Colonic mucosa (tissue), 4 donors: ENCODE measurements at places on chromosomes 4 and X. TPM values are rescaled to one million over a fixed set of nuclear protein-coding genes. Genes with fewer than 3 reads are reported as not detected.

Gene TMEM156
- total RNA-seq, result not detected

GRCh38 chr4:23889391-23889790 lies 456 bp downstream of the PPARGC1A start:
- no peaks in the 10 kb centered on the region for H3K27me3 ChIP-seq
- peak overlapping the region; percentile 69 for H3K27ac ChIP-seq
- no peaks in the 10 kb centered on the region for H3K4me1 ChIP-seq
- peak overlapping the region; percentile 49 for H3K4me3 ChIP-seq
- DNase-seq, result no peak

GRCh38 chr4:83281307-83281706 lies 3.3 kb downstream of the COQ2 start:
- no peaks in the 10 kb centered on the region for H3K27me3 ChIP-seq
- no peaks in the 10 kb centered on the region for H3K36me3 ChIP-seq
- H3K4me3 ChIP-seq, result no peak overlapping the region
- DNase-seq, result no peak

GRCh38 chr4:189177130-189177529 lies 763.5 kb upstream of the FRG1 start:
- no peak overlapping the region for H3K4me3 ChIP-seq
- no peaks in the 10 kb centered on the region for H3K27me3 ChIP-seq
- H3K4me1 ChIP-seq, result no peaks in the 10 kb centered on the region
- DNase-seq, result no peak
- no peak overlapping the region for H3K27ac ChIP-seq

Gene GALNTL6
- 0.19 TPM for total RNA-seq

GRCh38 chr4:88613417-88613875 lies 21.2 kb downstream of the HERC3 start:
- no peaks in the 10 kb centered on the region for H3K27me3 ChIP-seq
- H3K4me1 ChIP-seq, result peaks cover 8% of the 10 kb centered on the region
- H3K36me3 ChIP-seq, result no peaks in the 10 kb centered on the region
- DNase-seq, result no peak

- no peak overlapping the region for H3K27ac ChIP-seq
- no peak overlapping the region for H3K4me3 ChIP-seq
- peaks cover 12% of the 10 kb centered on the region for H3K4me1 ChIP-seq
- no peaks in the 10 kb centered on the region for H3K27me3 ChIP-seq
These were observed 5.9 kb downstream of the SH3D19 start for GRCh38 chr4:151319490-151319889.

DNA sequence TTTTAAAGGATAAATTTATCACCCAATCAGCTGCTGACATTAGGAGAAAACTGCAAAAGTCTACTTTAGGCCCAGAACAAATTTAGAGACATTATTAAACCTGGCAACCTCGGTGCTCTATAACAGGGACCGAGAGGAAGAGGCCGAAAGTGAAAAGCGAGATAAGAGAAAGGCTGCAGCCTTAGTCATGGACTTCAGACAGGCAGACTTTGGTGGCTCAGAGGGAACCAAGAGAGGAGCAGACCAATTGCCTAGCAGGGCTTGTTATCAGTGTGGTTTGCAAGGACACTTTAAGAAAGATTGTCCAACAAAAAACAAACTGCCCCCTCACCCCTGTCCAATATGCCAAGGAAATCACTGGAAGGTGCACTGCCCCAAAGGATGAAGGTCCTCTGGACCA lies 12.8 kb upstream of the UGT2B10 start:
- H3K4me1 ChIP-seq, result no peaks in the 10 kb centered on the region
- no peaks in the 10 kb centered on the region for H3K36me3 ChIP-seq
- no peak overlapping the region for H3K27ac ChIP-seq
- H3K27me3 ChIP-seq, result no peaks in the 10 kb centered on the region

DNA sequence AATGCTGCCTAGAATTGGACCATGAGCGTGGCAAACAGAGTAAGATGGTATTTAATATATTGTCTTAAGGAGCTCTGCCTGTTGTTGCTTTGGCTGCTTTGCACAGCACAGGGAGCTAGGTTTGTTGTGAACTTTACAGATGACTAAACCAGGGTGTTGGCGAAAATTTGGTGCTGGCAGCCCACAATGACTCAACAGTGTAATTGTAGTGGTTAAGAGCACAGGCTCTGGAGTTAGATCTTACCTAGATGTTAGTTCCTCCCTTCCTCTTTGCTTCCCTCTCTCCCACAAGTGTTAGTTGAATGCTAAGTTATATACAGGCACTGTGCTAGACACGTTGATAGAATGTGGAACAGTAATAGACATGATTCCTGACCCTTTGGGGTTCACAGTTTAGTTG lies 128.9 kb upstream of the TRPC5 start:
- H3K4me1 ChIP-seq, result no peaks in the 10 kb centered on the region
- H3K36me3 ChIP-seq, result no peaks in the 10 kb centered on the region
- no peak overlapping the region for H3K4me3 ChIP-seq
- H3K27ac ChIP-seq, result no peak overlapping the region

Gene RASGEF1B
- 24.5 TPM for total RNA-seq

DNA sequence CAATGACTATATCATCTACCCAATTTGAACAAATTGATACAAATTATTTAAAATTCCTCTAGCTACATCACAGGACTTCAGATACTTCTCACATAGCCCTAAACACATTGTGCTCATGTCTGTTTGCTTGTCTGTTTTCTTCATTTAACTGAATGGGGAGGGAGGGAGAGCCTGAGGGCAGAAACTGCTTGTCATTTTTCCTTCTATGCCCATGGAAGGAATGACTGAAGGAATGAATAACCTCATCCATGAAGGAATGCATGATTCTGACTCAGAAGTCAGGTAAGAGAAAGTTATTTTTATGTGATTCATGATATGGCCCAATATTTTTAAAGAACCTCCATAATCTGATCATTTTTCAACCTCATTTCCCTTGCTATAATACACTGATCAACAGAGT lies 418.0 kb upstream of the PITX2 start:
- no peak overlapping the region for H3K27ac ChIP-seq
- H3K36me3 ChIP-seq, result no peaks in the 10 kb centered on the region
- no peak for DNase-seq
- no peak overlapping the region for H3K4me3 ChIP-seq
